ENCODE measurements at places on chromosomes 7 and 10.

DNA sequence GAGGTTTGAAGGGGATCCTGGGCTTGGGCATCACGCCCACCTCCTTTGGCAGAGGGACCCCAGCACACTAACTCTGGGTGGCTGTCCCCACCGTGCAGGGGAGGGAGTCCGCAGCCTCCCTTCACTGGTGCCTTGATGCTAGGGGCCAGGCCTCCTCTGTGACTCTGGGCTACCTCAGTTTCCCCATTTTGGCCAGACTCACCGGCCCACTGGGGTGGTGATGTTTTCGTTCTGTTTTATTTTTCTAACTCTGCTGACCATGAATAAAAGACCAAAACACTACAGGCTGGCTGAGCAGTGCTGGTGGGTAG lies 503 bp upstream of the TRIP6 start:
- DNase-seq, result no peak

- DNase-seq, result peak; percentile 35
Observed at GRCh38 chr7:41584746-41585145, 118.1 kb downstream of the INHBA start.

GRCh38 chr10:88116481-88116880 lies 253.1 kb downstream of the PTEN start:
- DNase-seq, result peak; percentile 59

DNA sequence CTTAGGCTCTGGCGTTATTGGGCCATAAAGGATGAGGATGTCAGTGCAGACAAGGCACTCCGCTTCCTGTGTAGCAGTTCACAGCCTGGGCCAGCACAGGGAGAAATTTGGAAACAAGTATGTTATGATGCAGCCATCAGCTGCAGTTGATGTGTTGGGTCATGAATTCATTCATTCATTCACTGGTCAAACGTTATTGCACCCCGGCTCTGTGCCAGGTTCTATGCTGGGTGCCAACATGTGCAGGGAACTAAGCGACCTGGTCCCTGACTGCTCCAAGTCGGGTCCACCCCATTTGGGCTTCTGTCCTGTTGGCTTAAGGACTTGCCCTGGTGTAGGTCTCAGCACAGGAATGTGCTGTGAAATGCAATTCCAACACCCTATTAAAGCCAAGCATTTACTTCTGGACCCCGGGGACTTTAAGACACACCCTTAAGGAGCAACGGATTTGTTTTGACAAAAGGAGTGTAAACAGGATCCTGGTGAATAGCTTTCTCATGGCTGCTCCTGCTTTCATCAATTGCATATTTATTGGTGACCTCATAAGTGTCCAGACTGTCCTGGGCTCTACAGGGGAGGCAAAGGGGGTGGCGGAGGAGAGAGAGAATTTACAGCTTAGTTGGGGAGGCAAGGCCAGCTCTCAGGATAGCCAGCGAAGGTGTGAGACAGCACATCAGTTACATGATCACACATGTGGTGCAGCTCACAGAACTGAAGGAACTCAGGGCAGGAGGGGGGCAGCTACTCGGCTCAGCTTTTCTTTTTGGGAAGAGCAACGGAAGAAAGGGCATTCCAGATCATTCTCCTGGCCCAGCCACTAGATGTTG lies 158.6 kb downstream of the GRK5 start:
- DNase-seq, result peak; percentile 15

- no peak for DNase-seq
Observed at GRCh38 chr7:130022623-130023175, 28.5 kb downstream of the ZC3HC1 start.

DNA sequence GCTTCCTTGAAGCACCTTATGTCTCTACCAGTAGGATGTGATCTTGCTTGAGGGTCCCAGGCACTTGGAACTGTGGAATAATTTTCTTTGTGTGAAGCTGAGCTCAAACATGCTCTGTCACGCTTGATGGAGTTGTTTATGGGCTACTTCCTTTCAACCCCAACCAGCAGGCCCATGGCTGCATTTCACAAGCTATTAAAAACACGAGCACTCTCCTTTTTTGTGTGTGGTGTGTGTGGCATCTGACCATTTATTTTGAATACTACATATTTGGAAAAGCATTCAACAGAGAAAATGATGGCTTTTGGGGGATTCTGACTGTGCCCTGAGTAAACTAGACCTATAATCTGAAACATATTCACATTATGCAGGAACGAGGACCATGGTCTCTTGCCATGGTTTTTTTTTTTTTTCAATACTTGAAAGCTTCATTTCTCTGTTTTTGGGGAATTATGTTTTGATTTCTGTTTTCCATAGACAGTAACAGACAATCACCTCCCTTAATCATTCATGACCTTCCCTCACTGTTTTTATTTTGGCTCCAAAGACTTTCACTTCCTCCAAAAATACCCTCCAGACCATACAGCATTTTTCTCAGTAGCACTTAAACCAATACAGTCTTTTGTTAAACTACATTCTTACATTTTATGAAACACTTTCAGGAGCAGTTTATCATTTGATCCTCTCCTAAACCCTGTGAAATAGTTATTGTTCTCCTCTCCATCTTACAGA lies 233.6 kb upstream of the BMPER start:
- no peak for DNase-seq

- DNase-seq, result no peak
Observed at GRCh38 chr7:99459087-99459486, 6.9 kb downstream of the ATP5MF start.

DNA sequence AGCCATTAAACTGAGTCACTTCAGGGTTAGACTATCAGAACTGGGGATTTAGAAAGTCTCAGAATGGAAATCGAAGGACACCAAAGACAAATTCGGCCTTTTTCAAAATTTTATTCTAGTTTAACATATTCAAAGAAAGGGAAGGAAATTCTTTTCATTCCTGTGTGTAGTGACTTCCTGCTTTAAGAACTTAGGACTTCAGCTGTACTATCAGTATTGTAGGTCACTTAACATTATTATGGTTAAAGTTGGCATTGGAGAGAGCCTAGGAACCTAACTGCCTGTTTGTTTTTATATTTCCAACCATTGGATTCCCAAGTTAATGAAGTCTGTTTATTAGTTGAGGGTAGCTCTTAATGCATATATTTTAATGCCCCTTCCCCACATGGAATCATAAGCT lies 63.7 kb downstream of the PTEN start:
- no peak for DNase-seq

DNA sequence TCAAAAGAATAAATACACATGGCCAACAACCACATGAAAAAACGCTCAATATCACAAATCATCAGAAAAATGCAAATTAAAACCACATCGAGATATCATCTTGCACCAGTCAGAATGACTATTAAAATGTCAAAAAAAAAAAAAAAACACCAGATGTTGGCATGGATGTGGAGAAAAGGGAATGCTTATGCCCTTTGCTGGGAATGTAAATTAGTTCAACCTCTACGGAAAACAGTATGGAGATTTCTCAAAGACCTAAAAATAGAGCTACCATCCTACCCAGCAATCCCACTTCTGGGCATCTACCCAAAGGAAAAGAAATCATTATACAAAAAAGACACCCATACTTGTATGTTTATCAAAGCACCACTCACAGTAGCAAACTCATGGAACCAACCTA lies 45.0 kb upstream of the DIP2C start:
- no peak for DNase-seq

- DNase-seq, result no peak
Observed at GRCh38 chr7:105791926-105792325, 84.5 kb downstream of the ATXN7L1 start.

DNA sequence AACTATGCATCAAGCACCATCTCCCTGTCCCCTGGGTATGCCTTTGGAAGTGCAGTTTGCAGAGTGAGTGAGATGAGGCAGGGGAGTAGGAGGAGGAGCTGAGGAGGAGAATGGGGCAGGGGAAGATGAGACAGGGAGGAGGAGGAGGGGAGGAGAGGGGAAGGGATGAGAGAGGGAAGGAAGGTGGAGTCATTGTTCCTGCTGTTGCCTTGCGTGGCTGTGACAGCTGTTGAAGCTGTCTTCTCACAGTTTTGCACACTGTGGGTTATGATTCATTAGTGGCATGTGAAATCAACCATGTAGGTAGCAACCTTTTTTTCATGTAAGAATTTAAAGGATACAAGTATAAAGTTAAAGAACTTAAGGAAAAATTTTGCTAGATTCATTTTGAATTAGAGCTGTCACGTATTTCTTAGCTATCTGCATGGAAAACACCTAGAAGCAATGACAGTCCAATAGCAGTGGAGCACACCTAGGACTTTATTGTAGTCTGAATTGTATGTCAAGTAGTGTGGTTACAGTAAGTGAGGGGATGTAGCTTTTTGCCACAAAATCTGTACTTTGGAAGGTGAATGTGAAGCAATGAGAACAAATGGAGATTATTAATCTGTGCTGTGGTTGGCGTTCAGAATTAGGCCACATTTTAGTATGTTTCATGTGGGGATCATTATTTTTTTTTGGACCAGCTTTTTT lies 21.7 kb downstream of the CCM2 start:
- DNase-seq, result peak; percentile 72

GRCh38 chr7:55524558-55525310 lies 47.6 kb downstream of the VOPP1 start:
- no peak for DNase-seq

DNA sequence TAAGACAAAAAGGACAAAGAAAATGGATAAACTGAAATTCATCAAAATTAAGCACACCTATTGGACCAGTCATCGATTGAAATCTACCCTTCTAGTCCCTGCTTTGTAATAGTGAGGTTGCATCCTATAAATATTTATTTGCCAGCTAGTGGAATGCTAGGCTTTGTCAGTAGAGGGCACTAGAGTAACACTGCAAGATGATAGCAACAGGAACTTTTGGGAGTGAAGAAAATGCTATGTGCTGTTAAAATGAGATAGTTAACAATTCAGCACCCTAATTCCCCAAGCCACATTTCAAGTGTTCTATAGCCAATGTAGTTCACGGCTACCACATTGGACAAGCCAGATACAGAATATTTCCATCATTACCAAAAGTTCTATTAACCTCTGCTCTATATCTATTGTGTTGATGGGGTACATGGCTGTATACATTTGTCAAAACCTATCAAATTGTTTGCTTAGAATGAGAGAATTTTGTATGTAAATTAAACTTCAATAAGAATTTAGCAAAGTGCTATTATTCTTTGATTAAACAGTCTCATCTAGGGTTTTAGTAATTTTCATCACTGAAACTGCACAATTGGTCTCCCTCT lies 69.8 kb downstream of the LSMEM1 start:
- peak; percentile 71 for DNase-seq

DNA sequence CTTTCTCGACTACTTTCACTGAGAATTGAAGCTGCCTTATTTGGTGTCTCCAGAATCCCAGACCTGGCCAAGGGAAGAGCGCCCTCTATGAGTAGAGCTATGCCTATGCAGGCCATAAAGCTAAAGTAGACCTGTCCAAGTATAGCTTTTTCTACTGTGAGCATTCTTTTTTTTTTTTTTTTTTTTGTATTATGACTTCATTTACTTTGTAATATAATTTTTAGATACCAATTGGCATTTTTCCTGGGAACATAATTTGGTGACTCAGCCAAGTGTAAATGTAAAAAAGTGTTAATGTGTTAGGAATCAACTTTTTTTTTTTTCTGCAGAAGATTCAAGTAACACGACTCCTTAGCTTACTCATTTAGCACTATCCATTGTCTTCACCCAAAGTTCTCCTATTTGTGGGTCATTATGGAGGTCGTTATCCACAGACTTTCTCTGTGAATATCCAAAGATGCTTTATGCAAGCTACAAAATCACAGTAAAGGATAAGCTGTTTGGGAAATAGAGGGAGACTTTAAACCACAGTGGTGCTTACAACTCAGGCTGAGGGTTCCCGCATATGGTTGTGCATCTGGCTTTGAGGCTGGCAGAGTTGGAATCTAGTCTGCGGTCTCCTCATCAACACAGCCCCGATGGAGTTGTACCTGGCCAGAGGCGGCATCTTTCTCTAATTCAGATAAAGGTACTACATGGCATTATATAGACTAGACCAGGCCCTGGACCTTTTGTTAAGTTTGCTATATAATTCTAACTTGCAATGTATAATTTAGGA lies 1040.2 kb upstream of the SORCS1 start:
- DNase-seq, result no peak

DNA sequence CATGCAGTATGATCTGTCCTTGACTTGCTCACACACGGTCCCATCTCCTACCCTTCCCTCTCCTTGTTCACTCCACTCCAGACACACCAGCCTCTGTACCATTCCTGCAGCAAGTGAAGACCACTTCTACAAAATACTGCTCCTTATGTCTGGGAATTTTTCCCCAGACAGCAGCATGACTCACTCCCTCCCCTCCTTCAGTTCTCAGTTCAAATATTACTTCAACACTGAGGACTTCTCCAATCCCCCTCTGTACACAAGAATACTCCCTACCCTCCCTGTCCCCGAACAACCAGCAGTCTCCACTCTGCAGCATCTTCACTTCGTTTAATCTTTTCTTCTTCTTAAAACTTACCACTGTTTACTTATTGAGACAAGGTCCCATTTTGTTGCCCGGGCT lies 474.0 kb downstream of the GPAM start:
- DNase-seq, result no peak

DNA sequence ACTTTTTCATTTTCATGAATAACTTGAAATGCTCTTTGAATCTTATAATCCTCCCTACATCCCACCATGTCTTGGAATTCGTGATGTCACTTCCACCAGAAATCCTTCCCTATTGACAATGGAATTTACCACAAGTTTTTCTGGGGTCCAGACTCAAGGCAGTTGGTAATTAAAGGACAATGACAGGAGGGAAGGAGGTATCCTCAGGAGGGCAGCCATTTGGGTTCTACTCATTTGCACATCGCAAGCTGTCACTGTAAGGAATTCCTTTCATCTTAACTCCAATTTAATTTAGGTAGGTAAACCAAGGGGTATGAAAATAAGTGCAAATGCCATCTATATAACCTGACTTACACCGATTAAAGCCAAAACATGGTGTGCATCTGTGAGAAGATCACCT lies 21.9 kb downstream of the LRRC17 start:
- no peak for DNase-seq

DNA sequence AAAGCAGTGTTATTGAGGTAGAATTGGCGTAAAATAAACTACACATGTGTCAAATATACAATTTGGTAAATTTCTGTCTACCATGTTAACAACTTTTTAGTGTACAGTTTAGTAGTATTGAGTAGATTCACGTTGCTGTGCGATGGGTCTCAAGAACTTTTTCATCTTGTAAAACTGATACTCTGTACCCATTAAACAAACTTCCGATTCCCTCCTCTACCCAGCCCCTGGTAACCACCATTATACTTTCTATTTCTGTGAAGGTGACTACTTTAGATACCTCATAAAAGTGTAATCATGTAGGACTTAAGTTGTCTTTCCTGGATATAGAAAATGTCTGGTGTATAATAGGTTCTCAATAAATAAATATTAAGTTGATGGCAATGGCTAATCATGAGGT lies 408.5 kb upstream of the POT1 start:
- no peak for DNase-seq

- peak; percentile 64 for DNase-seq
Observed at GRCh38 chr10:63722537-63722936, 201.3 kb downstream of the REEP3 start.

- DNase-seq, result peak; percentile 70
Observed at GRCh38 chr7:137454246-137454724, 110.8 kb upstream of the PTN start.
